Head of caudate nucleus (tissue), 42 donors: ENCODE measurements at places on chromosomes 1 and 21.

GRCh38 chr1:180961622-180962021 lies 48.9 kb downstream of the KIAA1614 start:
- DNase-seq = no peak

DNA sequence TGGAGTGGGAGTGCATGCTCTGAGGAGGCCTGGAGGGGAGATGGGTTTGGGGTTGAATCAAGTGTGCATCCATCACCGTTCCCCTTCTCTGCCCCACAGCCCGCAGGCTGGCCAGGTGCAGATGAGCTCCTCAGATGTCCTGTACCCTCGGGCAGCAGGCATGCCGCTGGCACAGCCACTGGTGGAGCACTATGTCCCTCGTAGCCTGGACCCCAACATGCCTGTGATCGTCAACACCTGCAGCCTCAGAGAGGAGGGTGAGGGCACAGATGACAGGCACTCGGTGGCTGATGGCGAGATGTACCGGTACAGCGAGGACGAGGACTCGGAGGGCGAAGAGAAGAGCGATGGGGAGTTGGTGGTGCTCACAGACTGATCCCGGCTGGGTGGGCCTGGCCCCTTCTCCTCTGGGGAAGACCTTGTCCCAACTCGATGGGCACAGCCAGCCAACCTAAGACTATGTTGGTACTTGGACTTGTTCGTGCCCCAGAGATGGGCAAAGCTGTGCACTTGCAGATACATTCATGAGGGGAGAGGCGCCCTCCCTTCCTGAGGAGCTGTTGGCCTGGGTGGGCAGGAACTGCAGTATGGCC lies 26.0 kb downstream of the ETNK2 start:
- no peak for DNase-seq

- no peak for DNase-seq
Measured at GRCh38 chr1:178536329-178536728, 23.4 kb downstream of the TEX35 start.

- DNase-seq = no peak
Measured at GRCh38 chr1:93798291-93798690, 80.7 kb downstream of the DNTTIP2 start.

GRCh38 chr1:63073309-63074306 lies 248.8 kb upstream of the FOXD3 start:
- peak; percentile 67 for DNase-seq
